HTR-8/SVneo (cell line): ENCODE measurements at places on chromosomes 16 and 17.
A peak's percentile ranks its signal among the peaks of the same experiment; 100 is the strongest.

- no peak for DNase-seq
Observed at GRCh38 chr17:33964344-33964979, 290.6 kb upstream of the CCL2 start.

GRCh38 chr17:63476854-63477479 is at the start of gene ACE:
Gene ACE (plus strand): TSS chr17:63477061. CDS start chr17:63477095, 34 bp downstream.
- peak; percentile 49 for DNase-seq

GRCh38 chr16:81809567-81809966 is 30.5 kb downstream of the PLCG2 start:
- no peak for DNase-seq

- no peak for DNase-seq
Observed at GRCh38 chr17:73899839-73900238, 255.6 kb upstream of the SDK2 start.

GRCh38 chr17:75131278-75132017 is at the start of gene NT5C:
Gene NT5C (minus strand): TSS chr17:75131742. CDS start chr17:75131707, 35 bp downstream.
- DNase-seq, result peak; percentile 93

DNA sequence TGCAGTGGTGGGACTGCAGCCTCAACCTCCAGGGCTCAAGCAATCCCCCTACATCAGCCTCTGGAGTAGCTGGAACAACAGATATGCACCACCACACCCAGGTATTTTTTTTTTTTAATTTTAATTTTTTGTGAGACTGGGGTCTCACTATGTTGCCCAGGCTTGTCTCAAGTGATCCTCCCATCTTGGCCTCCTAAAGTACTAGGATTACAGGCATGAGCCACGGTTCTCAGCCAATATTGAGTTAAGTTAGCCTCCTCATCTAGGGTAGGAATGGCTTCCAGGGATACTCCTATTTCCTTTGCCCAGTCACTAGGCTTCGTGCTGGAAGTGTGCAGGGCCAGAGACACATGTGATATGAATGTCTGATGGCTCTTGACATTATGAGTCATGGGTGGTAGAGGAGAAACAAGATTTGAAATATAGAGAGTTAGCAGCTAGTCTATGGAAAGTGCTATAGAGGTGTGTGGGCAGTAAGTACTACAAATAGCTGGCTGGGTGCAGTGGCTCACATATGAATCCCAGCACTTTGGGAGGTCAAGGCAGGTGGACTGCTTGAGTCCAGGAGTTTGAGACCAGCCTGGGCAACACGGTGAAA is 8.0 kb upstream of the HES7 start:
- DNase-seq, result peak; percentile 45

DNA sequence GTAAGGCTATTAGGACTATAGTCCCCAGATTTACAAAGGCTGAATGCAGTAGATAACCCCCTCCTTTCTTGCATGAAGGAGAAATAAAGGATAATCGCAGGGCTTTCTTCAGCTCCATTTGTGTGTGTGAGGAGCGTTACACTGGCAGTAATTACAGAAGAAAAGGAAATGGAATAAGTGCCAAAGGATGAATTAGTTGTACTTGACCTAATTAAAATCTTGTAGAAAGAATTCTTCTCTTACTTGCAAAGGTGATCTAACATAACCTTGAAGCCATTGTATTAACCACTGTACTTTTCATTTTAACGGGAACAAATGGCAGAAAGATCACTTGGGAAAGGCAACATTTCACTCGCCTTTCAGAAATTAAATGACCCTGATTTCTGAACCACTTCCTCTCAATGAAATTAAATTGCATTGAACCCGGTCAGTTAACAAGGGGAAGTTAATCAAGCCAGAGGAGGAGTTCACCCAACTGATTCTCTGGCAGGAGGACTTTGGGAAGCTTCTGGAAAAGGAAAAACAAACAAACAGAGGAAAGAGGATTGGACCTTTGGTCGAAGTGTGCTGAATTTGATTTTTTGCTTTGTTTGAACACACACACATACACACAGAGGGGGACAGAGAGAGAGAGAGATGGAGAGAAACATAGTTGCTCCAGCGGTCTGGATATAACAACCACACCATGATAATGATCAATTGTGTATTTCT is 90.6 kb downstream of the GP2 start:
- no peak for DNase-seq

GRCh38 chr17:69760562-69760961 is 314.5 kb upstream of the KCNJ16 start:
- no peak for DNase-seq

GRCh38 chr16:70508752-70509151 is 14.6 kb downstream of the COG4 start:
- DNase-seq, result no peak

- no peak for DNase-seq
Observed at GRCh38 chr17:27968206-27968732, 74.2 kb upstream of the NLK start.

GRCh38 chr17:33019161-33019890 is 27.7 kb downstream of the SPACA3 start:
- DNase-seq, result no peak
